Type B pancreatic cell (in vitro differentiated cells): ENCODE measurements at places on chromosomes 11 and 22. TPM values are rescaled to one million over a fixed set of nuclear protein-coding genes. Genes with fewer than 3 reads are reported as not detected.
A peak's percentile ranks its signal among the peaks of the same experiment; 100 is the strongest.

DNA sequence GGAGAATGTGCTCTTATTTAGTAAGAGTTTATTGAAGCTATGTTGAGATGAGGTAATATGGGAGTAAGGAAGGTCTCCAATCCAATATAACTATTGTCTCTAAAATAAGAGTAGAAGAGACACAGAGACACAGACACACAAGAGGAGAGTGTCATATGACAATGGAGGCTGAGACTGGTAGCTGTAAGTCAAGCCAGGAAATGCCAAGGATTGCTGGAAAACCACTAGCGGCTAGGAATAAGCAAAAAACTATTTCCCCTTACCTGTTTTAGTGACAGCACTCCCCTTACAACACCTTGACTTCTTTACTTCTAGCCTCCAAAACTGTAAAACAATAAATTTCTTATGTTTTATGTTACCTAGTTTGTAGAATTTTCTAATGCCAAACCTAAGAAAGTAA is 1652.8 kb downstream of the LRRC4C start:
- H3K27ac ChIP-seq: no peak overlapping the region
- H3K4me3 ChIP-seq: no peak overlapping the region
- no peaks in the 10 kb centered on the region for H3K4me1 ChIP-seq

DNA sequence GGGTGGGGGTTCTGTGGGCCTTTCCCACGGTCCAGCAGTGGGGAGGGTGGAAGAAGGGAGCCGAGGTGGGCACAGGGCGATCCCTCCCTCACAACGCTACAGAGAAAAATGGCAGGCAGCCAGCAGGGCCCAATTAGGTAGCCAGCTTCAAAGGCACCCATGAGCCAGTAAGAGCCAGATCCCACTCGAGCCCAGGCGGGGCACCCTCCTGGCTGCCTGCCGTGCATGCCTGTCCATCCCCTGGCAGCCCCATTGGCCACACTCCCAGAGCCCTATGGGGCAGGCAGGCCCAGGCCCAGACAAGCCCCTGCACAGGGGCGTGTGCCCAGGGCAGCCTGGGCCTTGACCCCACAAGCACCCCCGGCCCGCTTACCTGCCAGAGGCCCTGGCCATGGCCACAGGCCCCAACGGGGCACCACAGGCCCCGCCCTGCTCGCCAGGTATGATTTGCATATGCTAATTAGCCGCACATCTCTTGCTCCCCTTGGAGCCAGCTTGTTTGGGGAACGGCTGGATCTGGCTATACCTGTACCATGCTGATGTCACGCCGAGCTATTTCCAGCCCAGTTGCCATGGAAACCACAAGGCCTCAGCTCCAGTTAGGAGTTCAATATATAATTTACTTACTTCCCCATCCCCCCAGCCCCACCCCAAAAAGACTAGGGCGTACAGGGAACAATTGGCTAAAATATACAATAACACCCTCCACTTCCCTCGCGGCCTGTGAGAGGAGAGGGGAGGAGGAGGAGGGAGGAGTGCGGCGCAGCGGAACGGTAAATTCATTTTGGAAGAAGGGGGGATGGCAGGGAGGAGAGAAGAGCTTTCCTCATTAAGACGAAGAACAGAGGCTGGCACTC is 47.5 kb upstream of the TCF20 start:
- peaks cover 12% of the 10 kb centered on the region for H3K27me3 ChIP-seq
- DNase-seq: no peak
- peak overlapping the region; percentile 58 for H3K27ac ChIP-seq
- peaks cover 53% of the 10 kb centered on the region for H3K4me1 ChIP-seq

GRCh38 chr11:60345489-60345888 is 18.4 kb downstream of the MS4A6E start:
- H3K27ac ChIP-seq: no peak overlapping the region
- H3K4me1 ChIP-seq: no peaks in the 10 kb centered on the region
- no peaks in the 10 kb centered on the region for H3K36me3 ChIP-seq
- no peak for DNase-seq
- peaks cover 3% of the 10 kb centered on the region for H3K27me3 ChIP-seq

DNA sequence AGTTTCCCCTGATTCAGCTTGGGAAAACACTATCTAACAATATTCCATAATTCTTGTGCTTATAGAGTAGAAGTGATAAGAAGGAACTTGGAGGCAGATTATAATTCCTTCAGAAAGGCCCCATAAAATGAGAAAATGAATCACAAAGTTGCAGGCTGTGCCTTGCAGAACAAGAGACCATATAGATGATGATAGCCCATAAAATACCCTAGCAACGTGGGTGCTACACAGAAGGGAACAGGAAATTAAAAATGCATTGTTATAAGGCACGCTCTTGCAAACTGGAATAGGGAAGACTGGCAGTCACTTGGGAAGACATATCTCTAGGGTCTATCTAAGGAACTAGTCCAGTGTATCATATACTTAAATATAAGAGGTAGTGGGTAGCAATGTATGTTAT is 67.6 kb downstream of the KIF18A start:
- H3K27ac ChIP-seq: no peak overlapping the region
- no peaks in the 10 kb centered on the region for H3K4me1 ChIP-seq
- H3K36me3 ChIP-seq: peaks cover 4% of the 10 kb centered on the region

DNA sequence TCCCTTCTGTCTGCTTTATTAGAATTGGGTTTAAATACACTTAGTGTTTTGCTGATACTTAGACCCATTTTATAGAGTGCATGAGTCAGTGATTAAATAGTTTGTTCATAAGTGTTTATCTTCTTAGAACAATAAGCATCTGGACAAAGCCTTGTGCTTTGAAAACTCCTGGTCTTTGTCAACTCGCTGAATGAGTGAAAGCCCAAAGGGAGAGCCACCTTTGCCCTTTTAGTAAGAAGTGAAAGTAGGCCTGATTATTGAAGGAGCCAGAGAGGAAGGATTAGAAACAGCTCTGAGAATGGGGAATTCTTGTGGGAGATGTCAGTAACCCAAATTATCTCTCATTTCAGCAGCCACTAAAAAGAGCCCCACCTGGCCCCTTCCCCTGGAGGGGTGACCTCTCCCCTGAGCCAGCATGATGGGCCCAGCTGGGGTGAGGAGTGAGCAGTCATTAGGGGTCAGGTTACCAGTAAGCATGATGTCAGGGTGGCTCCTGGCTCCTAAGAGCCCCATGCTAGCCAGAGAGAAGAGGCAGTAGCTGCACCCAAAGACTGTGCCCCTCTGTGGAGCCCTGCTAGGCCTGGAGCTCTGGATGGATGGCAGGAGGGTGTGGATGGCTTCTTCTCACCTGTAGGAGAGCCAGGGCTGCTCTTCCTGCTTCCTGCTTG is 125.1 kb upstream of the E2F8 start:
- no peak for DNase-seq
- no peak overlapping the region for H3K27ac ChIP-seq
- no peaks in the 10 kb centered on the region for H3K36me3 ChIP-seq
- peaks cover 3% of the 10 kb centered on the region for H3K27me3 ChIP-seq
- peaks cover 31% of the 10 kb centered on the region for H3K4me1 ChIP-seq
- H3K4me3 ChIP-seq: no peak overlapping the region

- peaks cover 20% of the 10 kb centered on the region for H3K4me1 ChIP-seq
- DNase-seq: peak; percentile 93
- H3K36me3 ChIP-seq: no peaks in the 10 kb centered on the region
- peak overlapping the region; percentile 67 for H3K4me3 ChIP-seq
- H3K27me3 ChIP-seq: no peaks in the 10 kb centered on the region
Observed at GRCh38 chr11:57499413-57499982, 16.0 kb downstream of the SLC43A1 start.

DNA sequence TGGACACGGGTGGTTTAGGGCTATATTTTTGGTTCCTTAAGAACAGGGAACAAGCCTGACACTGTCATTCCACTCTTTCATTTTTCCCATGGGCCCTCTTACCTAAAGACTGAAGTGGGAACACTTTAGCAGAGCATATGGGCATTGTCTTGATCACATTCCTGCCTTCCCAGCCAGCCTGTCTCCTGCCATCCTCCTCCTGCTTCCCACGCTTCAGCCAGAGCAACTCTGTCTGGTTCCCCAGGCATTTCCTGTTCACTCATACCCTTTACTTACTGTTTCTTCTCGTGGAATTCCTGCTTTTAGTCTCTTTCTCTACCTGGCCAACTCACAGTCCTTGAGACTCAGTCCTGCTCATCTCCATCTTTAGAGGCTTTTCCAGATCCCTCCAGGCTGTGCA is 22.8 kb downstream of the MRPL16 start:
- H3K4me1 ChIP-seq: peaks cover 5% of the 10 kb centered on the region
- H3K27me3 ChIP-seq: no peaks in the 10 kb centered on the region
- DNase-seq: no peak
- H3K27ac ChIP-seq: no peak overlapping the region
- peaks cover 18% of the 10 kb centered on the region for H3K36me3 ChIP-seq

- peaks cover 5% of the 10 kb centered on the region for H3K4me1 ChIP-seq
- H3K4me3 ChIP-seq: no peak overlapping the region
- peaks cover 25% of the 10 kb centered on the region for H3K27me3 ChIP-seq
Observed at GRCh38 chr11:17738151-17738973, 3.8 kb downstream of the KCNC1 start.

DNA sequence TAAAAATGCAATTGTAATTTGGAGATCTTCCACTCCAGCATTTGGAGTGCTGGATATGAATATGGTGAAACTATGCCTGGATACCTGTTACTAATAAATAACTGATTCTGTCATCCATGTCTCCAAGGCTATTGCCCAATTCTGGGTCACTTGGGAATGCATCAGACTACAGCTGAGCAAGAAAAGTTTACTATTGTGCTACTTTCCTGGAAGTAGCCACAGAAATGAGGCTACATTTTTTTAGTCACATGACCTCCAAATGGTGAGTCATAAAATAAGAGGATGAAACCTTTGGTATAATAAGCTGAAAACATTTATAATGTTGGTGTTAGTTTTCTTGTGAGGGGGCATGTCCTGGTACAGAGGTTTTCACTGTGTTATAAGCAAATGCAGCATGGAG is 44.4 kb downstream of the DCDC1 start:
- no peaks in the 10 kb centered on the region for H3K36me3 ChIP-seq
- DNase-seq: no peak

GRCh38 chr22:21762712-21763581 is 27.4 kb upstream of the YPEL1 start:
- H3K4me3 ChIP-seq: no peak overlapping the region
- H3K4me1 ChIP-seq: no peaks in the 10 kb centered on the region
- peaks cover 22% of the 10 kb centered on the region for H3K36me3 ChIP-seq
- no peaks in the 10 kb centered on the region for H3K27me3 ChIP-seq

DNA sequence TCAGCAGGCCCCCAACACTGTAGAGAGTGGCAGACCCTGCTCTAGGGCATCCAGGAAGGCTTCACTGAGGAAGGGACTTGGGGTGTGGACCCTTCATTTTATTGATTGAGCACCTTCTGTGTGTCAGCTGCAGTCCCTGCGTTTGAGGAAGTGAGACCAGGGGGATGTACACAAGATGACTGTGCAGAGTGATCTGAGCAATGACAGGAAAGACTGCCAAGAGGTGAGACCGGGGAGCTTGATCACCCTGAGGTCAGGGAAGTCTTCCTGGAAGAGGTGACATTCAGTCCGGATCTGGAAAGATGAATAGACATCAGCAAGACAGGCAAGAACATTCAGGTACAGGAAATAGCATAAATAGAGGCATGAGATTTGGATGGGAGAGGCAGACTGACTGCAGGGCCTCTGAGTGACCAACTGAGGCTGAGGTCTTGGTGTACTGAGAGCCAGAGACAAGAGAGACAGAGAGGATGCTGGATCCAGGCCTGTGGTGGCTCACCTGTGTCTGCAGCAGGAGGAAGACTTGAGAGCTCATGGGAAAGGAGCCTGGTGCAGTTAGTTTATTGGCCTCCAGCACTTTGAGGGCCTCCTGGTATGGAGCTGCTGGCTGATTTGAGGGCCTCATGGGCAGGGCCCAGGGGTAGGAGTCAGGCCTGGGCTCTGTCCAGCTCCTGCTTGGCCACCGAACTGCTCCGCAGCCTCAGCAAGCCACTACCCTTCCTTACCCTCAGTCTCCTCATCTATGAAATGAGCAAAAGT is 5.2 kb downstream of the DGAT2 start:
- no peak overlapping the region for H3K27ac ChIP-seq
- H3K36me3 ChIP-seq: no peaks in the 10 kb centered on the region
- no peak overlapping the region for H3K4me3 ChIP-seq
- peaks cover 35% of the 10 kb centered on the region for H3K27me3 ChIP-seq
- peaks cover 5% of the 10 kb centered on the region for H3K4me1 ChIP-seq
- DNase-seq: no peak

DNA sequence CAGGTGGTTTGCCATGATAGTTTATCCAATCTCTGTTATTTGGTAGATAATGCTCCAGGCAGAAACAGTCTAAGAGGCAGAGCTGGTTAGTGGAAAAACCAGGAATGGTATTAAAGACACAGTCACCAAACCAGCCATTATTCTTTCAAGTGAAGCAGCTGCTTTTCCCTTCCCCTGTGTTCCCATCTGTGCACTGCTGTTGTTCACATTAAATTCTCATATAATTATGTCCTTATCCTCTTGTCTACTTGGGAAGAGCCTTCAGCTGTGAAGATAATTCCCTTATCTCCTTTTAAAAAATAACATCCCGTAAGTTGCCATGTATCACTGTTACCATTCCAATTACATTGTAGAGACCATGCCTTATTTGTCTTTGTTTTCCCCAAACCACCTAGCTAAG is 5.2 kb upstream of the TBCEL start:
- H3K4me1 ChIP-seq: no peaks in the 10 kb centered on the region
- no peak overlapping the region for H3K4me3 ChIP-seq
- H3K27ac ChIP-seq: no peak overlapping the region
- no peak for DNase-seq
- H3K36me3 ChIP-seq: no peaks in the 10 kb centered on the region

- no peak overlapping the region for H3K27ac ChIP-seq
- H3K36me3 ChIP-seq: peaks cover 10% of the 10 kb centered on the region
- H3K4me3 ChIP-seq: no peak overlapping the region
- peaks cover 18% of the 10 kb centered on the region for H3K4me1 ChIP-seq
- no peaks in the 10 kb centered on the region for H3K27me3 ChIP-seq
Observed at GRCh38 chr11:118631142-118631909, 23.9 kb downstream of the PHLDB1 start.

GRCh38 chr11:64445651-64446050 is 86.7 kb downstream of the RPS6KA4 start:
- H3K27me3 ChIP-seq: peaks cover 10% of the 10 kb centered on the region
- H3K27ac ChIP-seq: no peak overlapping the region
- DNase-seq: no peak
- H3K4me3 ChIP-seq: no peak overlapping the region
- no peaks in the 10 kb centered on the region for H3K36me3 ChIP-seq
- peaks cover 4% of the 10 kb centered on the region for H3K4me1 ChIP-seq

GRCh38 chr11:75240311-75241035 is at the start of gene TPBGL:
TSS of gene TPBGL (plus strand) at chr11:75240774. CDS start at chr11:75241050, 276 bp downstream.
- H3K27ac ChIP-seq: no peak within 1 kb of the TSS
- H3K27me3 ChIP-seq: peaks cover 81% of the 10 kb centered on the region
- peaks cover 6% of the 10 kb centered on the region for H3K4me1 ChIP-seq
- no peaks in the 10 kb centered on the region for H3K36me3 ChIP-seq
- DNase-seq: no peak

DNA sequence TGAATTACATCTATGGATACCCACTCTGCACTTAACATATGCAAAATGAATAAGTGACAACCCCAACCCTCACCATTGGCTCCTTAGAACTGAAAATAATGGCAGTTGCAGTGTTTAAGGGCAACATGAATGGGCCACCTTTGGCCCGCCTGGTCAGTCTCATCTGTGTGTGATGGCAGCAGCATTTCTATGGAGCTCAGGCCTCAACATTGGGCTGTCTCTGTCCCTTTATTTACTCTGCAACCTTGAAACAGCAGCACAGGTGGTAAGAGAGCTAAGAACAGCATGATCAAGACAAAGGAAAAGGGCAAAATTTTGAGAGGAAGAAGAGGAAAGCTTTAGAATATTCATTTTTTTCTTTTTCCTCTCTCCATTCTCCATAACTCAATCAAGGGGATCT is 38.3 kb upstream of the TMEM135 start:
- H3K4me1 ChIP-seq: peaks cover 20% of the 10 kb centered on the region
- no peaks in the 10 kb centered on the region for H3K36me3 ChIP-seq
- H3K4me3 ChIP-seq: no peak overlapping the region
- DNase-seq: no peak

ADM gene
- total RNA-seq: 28.8 and 67.2 TPM in 2 replicates

NXPE2 gene
- not detected in 2 replicates for total RNA-seq

DERL3 gene
- 2.6 and 9.5 TPM in 2 replicates for total RNA-seq

FJX1 gene
- 7.8 and 38.8 TPM in 2 replicates for total RNA-seq

OR51A7 gene
- total RNA-seq: not detected in 2 replicates

OR10A4 gene
- total RNA-seq: not detected in 2 replicates

ZDHHC5 gene
- total RNA-seq: 56.7 and 80.6 TPM in 2 replicates

FAM181B gene
- total RNA-seq: 0.93 and 3.1 TPM in 2 replicates
